Suppressor macrophage (primary cell): ENCODE measurements at places on chromosomes 3 and 15.

DNA sequence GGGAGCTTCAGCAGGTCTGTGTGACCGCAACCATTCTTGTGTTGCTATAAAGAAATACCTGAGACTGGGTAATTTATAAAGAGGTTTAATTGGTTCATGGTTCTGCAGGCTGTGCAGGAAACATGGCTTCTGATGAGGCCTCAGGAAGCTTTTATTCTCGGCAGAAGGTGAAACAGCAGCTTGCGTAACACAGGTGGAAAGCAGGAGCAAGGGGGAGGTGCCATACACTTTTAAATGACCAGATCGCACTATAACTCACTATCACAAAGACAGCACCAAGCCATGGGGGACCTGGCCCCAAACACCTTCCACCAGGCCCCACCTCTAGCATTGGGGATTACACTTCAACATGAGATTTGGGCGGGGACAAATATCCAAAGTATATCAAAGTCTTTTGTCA lies 8.3 kb upstream of the CIB2 start:
- DNase-seq: no peak

DNA sequence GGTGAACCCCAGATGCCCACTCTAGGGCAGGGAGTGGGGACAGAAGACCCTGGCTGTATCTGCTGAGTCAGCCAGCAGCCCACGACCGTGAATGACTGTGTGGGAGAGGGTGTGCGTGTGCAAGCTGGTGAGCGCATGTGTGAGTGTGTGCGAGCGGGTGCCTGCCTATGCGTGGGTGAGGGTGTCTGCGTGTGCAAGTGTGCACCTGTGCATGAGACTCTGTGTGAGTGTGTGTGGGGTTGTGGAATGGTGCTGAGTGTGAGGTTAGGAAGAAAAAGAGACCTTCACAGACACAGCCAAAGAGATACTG lies 149.2 kb downstream of the RAB11A start:
- no peak for DNase-seq

GRCh38 chr3:8319935-8320634 lies 181.5 kb upstream of the LMCD1 start:
- DNase-seq: no peak

GRCh38 chr3:170425491-170426239 lies 7.0 kb downstream of the CLDN11 start:
- DNase-seq: no peak

GRCh38 chr3:464255-464654 lies 267.7 kb downstream of the CHL1 start:
- DNase-seq: no peak

DNA sequence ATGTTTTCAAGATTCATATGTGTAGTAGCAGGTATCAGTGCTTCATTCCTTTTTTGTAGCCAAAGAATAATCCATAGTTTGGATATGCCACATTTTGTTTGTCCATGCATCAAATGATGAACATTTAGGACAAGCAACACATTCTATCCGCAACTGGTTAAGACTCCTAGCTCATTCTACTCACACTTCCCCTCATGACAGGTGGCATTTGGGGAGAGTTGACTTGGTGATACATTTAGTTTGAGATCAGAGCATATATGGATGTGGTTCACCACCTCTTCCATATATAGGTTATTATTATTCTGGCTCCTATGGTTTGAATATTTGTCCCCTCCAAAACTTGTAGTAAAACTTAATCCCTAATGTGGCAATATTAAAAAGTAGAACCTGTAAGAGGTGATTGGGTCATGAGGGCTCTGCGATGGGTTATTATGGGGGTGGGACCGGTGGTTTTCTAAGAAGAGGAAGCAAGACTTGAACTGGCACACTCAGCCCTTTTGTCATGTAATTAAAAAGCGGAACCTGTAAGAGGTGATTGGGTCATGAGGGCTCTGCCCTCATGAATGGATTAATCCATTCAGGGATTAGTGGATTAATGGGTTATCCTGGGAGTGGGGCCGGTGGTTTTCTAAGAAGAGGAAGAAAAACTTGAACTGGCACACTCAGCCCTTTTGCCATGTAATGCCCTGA lies 75.3 kb upstream of the HRH1 start:
- peak; percentile 78 for DNase-seq

- no peak for DNase-seq
These were observed 60.3 kb upstream of the PPP2R3A start for GRCh38 chr3:135905058-135905724.

DNA sequence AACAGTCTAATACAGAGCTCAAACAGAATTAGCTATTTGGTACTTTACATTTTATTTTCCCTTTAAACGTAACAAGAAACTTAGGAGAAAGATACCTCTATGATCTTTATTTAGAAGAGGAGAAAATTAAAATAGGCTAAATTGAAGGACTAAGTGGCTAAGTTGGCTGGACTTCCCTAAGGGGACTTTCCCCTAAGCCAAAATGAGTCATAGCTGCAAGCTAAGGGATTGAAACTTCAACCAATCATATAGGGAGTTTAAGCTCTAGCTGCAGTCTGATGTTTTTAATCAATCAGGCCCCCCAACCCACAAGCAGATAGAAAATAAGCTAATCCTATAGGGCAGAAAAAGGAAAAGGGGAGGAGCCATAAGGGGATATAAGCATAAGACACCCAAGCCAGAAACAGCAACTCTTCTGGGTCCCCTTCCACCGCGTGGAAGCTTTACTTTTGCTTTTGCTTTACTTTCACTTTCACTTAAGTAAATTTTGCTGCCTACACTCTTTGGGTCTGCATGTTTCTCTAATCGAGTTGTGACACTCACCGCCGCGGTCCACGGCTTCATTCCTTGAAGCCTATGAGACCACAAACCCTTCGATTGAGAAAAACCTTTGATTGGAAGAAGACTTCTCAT lies 1108.5 kb upstream of the EPHA6 start:
- DNase-seq: peak; percentile 1

DNA sequence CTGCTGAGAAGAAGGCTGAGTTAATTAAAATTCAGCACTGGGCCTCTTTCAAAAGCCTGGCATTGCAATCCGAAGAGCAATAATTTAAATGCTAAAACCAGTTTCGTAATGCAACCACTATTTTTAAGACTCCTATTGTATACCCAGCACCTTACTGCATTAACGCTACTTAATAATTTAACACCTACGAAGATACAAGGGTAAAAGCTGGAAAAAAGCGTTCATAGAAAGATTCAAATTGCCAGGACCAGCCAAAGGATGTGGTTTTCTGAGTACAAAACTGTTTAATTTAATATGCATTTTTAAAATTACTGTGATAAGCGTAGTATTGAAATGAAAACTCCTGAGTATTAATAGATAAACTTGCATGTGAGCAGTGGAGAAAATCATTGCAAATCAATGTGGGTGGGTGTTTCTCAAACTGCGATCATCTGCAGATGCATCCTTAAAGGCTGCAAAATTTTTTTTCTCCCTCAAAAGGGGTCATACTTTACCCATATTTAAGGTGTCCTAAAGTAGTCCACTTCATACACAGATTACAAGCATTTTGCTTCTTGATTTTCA lies 12.9 kb upstream of the RASGRP1 start:
- DNase-seq: no peak

DNA sequence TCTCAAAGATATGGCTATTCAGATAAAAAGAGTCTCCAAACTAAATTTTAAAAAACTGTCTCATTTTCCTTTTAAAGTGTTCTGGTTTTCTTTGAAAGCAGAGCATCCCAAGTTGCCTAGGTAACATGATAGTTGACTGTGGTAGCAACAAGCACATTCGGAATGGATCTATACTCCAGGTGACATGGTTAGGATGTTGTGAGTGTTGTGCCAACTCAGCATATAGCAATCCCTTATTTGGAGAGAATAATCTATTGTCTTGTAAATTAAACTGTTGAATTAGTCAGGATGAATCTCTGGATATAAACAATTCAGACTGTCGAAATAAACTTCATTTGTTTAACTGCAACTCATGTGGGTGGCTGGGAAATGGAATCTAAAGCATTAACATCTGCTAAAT lies 418.6 kb downstream of the TUSC7 start:
- DNase-seq: no peak

GRCh38 chr15:79978260-79978654 lies 7.3 kb upstream of the BCL2A1 start:
- DNase-seq: no peak

DNA sequence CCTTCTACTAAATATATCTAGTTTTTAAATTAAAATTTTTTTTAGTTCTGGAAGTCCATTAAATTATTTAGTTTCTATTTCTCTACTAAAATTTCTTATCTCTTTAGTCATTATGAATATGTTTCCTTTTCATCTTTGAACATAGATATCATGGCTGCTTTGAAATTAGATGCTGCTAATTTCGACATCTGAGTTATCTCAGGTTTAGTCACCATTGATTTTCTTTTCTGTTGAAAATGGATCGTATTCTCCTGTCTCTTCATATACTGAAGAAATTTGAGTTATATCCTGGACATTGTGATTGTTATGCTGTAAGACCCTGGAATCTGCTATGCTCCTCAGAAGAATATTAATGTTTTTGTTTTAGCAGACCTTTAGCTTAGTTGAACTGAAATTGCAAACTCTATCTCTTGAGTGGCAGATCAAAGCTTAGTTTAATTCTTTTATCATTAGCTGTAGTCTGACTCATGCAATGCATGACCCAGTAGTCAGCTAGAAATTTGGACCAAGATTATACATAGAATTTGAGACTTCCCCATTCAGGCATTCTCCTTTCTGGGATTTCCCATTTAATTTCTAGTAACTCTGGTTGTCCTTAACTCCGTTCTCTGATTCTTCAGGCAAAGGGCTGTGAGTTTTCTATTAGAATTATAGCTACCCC lies 439.8 kb upstream of the IL12A start:
- no peak for DNase-seq

GRCh38 chr15:73346735-73347312 lies 21.9 kb downstream of the HCN4 start:
- DNase-seq: peak; percentile 3

DNA sequence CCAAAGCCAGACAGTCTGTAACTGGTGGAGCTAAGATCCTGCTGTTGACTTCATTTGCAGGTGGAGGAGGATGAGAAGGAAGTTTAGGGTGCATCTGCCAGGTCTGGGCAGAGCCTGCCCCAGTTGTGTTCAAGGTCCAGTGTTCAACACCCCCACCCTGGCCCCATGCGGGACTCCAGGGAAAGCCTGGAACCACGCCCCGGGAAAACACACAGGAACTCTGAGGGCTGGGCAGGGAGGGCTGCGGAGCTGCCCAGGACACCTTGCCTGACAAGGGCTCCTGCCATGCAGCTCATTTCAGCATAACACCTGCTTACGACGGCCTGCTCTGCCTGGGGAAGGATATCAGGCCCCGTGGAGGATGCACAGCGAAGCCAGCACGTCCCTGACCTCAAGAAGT lies 286.3 kb downstream of the XXYLT1 start:
- DNase-seq: no peak

- no peak for DNase-seq
These were observed 353.0 kb downstream of the MAGI1 start for GRCh38 chr3:65685621-65686235.

- no peak for DNase-seq
These were observed 33.6 kb upstream of the LRRN1 start for GRCh38 chr3:3765661-3766060.

DNA sequence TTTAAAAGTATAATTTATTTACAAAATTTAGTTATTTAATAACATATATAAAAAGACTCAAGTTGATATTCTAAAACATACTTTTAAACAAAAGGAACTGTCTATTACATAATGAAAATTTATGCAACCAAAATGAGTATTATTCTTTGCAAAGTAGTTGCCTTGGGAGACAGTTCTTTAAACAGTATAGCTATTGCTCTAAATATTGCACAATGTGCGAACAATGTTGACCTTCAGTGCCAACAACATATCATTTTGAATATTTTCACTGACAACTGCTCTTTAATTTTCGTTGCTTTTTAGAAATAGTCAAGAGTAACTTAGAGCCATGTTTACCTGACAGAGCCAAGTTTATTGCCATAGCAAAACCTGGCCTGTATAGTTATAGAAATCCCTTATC lies 124.9 kb downstream of the ZBTB20 start:
- DNase-seq: no peak

- DNase-seq: peak; percentile 30
These were observed 380.2 kb downstream of the DIPK2A start for GRCh38 chr3:144351773-144352365.
